Activated T-cell treated with anti-CD3 and anti-CD28 coated beads for 1 hour (primary cell): ENCODE measurements at places on chromosomes 6 and 20.

- no peak for DNase-seq
Measured at GRCh38 chr20:35318502-35319157, 26.4 kb upstream of the FAM83C start.

- DNase-seq, result no peak
Measured at GRCh38 chr6:50272611-50273010, 222.9 kb upstream of the DEFB112 start.

DNA sequence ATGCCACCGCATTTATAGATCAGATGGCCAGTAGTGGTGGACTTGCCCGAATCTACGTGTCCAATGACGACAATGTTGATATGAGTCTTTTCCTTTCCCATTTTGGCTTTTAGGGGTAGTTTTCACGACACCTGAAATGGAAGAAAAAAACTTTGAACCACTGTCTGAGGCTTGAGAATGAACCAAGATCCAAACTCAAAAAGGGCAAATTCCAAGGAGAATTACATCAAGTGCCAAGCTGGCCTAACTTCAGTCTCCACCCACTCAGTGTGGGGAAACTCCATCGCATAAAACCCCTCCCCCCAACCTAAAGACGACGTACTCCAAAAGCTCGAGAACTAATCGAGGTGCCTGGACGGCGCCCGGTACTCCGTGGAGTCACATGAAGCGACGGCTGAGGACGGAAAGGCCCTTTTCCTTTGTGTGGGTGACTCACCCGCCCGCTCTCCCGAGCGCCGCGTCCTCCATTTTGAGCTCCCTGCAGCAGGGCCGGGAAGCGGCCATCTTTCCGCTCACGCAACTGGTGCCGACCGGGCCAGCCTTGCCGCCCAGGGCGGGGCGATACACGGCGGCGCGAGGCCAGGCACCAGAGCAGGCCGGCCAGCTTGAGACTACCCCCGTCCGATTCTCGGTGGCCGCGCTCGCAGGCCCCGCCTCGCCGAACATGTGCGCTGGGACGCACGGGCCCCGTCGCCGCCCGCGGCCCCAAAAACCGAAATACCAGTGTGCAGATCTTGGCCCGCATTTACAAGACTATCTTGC lies 725 bp downstream of the EEF1A1 start:
- peak; percentile 69 for DNase-seq

DNA sequence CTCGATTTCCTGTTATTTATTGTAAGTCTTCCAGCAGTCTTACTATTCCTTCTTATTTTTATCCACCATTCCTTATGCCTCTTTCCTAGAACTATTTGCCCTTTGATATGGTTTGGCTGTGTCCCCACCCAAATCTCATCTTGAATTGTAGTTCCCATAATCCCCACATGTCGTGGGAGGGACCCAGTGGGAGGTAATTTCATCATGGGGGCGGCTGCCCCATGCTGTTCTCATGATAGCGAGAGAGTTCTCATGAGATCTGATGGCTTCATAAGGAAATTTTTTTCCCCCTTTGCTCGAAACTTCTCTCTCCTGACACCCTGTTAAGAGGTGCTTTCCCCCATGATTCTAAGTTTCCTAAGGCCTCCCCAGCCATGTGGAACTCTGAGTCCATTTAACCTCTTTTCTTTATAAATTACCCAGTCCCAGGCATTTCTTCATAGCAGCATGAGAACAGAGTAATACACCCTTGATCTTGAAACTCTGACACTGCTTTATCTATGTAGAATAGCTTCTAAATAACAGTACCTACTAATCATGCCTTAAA lies 48.8 kb downstream of the PLN start:
- no peak for DNase-seq

DNA sequence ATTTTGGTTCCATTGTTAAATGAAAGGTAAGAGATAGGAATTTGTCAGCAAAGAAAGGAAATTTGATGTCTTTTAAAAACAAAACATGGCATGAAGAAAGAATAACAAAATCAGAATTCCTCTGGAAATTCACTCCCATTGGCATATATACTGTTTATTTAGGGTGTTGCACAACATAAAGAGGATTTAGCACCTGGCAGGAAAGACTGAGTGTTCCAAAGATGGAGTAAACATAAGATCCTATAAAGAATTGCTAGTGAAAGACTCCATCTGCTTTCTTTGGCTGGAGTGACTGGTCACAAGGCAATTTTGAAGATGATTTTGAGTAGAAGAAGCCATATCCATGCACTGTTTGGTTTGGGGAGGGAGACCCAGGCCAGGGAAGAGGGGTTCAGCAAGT lies 62.4 kb downstream of the CD24 start:
- DNase-seq, result no peak

GRCh38 chr6:9295644-9296043 lies 860.3 kb upstream of the SLC35B3 start:
- DNase-seq, result no peak

GRCh38 chr20:32493356-32493755 lies 91.8 kb downstream of the NOL4L start:
- DNase-seq, result no peak

DNA sequence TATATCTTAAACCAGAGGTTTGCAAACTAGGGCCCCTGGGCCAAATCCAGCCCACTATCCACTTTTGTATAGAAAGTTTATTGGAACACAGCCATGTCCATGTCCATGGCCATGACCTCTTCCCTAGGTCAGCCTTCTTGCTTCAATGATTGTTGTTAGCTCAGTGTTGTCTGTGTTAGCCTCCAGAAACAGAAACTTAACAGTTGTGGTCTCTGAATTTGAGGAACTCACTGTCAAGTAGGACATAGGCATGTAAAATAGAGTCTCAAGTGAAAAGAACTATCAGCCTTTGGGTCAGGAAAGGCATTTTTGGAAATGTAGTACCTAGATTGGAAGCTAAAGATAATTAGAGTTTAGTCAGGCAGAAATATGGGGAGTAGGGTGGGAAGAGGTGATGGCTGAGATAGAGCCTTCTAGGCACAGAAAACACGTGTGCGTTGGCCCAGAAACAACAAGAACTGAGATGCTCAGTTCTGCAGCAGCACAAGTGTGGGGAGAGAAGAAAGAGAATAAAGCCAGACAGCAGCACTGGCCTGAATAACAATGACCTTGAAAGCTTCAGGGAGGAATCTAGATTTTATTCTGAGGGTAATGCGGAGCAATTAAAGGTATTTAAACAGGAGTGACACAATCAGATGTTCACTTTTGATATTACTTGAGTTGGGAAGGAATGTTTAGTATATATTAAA lies 87.0 kb upstream of the OLIG3 start:
- no peak for DNase-seq

DNA sequence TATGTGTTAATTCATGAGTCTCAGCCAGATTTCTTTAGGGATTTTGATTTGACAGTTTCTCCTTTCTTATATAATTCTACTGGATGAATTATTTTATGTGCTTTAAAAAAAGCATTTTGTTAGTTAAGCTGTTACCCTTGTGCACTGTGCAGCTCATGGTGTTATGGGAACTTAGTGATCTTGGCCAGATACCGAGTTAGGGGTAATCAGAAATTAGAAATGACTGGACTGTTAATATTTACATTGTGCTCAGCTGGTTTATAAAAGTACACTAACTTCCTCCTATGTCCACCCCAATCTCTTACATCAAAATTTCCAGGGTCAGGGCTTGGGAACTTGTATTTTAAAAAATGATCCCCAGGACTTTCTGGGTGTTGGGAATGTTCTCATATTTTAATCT lies 260.0 kb downstream of the ZFAND3 start:
- DNase-seq, result no peak

DNA sequence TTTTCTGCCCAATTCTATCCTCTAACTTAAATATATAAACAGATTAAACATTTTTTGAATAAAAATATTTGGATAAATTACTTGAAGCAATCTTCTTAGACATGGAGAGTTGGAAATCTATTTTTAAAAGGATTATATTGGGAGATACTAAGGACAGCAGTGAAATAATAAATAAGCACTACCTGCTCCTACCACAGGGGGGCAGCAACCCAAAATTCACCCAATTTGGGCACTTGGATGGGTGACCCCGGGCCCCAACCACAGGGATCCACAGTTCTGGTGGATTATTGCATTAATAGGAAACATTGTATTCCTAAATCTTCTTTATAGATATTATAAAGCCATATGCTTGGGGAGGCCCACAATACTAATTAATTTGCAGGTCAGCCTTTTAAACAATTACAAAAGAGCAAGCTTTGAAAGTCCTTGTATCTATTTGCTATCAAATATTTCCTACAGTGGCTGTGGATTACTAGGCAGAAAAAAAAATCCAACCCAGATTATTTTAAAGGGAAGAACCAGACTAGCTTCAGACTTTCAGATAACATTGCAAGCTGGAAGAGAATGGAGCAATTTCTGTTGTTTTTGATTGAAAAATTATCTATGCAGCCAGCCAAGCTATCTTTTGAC lies 66.4 kb upstream of the PDE10A start:
- DNase-seq, result no peak

DNA sequence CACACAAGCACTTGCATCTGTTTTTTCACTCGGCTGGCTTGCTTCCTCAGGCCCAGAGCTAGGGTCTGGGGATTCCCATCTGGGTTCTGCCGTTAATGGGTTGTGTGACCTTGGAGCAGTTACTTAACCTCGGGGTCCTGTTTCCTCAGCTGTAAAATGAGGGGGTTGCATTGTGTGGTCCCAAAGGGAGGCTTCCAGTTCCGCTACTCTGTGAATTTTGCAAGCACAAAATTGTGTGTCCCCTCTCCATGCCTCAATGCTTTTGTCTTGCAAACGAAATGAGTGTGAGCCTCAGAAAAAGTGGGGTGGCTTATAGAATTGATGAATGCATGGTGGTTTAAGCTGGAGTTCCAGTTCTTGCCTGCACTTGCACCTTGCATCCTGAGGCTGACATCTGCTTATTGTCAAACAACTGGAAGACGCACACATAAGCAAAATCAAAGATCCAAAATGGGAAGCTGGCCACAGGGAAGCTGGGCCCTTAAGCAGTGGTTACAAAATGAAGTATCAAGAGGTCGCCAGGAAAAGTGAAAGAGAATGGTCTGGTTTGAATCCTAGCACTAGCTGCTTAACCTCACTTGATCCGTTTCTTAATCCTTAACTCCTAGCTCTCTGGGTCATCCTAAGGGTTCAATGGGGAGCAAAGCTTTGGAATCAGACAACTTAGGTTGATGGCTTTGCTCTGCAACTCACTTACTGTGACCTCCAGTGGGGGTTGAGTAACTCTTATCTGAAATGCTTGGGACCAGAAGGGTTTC lies 490.6 kb downstream of the DHX35 start:
- DNase-seq, result no peak

GRCh38 chr6:24910331-24910960 lies 25.3 kb downstream of the RIPOR2 start:
- peak; percentile 23 for DNase-seq

DNA sequence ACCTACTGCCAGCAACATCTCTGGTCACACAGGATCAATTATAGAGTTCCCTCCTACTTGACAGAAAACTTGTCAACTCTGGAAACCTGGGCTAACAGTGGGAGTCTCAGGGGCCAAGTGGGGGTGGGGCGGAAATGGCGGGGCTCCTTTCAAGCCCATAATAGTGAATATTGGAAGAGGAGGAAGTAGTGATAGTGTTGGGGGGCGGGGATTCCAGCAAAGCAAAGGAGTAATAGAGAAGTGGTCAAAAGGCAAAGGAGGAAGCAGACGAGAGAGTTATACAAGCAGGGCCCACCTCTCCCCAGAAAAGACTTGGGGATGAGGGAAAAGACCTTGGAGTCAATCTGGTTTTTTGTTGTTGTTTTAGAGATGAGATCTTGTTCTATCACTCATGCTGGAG lies 2.1 kb downstream of the DEF6 start:
- DNase-seq, result no peak

DNA sequence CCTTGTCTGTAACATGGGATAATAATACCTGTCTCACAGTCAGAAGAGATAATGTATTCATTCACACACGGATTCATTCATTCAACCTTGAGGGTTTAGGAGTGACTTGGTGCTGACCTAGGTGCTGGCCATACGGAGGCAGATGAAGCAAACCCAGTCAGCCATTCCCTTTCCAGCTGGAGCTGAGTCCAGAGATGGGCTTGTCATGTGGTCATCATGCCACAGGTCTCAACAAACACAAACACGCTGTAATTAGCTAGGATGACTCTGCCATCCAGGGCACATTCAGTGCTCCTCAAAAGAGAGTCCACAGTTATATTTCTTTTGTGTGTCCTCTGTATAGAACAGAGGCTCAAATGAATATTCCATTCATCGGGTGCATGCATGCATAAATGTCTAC lies 19.5 kb upstream of the PRELID3B start:
- no peak for DNase-seq

GRCh38 chr6:55255113-55255512 lies 72.2 kb upstream of the GFRAL start:
- no peak for DNase-seq

GRCh38 chr6:63447134-63447533 lies 125.1 kb upstream of the LOC128125822 start:
- DNase-seq, result no peak

DNA sequence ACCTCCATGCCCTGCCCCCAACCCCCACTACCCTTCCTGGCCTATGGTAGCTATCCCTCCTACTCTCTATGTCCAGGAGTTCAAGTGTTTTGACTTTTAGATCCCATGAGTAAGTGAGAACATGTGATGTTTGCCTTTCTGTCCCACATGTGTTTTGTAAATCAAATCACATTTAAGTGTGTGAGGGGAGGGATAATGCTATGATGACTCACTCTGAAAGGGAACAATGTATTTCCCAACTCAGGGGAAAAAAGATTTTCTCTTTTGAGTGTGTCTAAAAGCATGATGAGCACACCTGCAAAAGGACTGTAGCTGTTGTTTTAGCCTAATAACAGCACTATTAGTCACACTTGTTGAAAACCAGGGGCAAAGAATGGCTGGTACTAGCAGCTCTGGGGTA lies 193.7 kb downstream of the GJA10 start:
- no peak for DNase-seq

- DNase-seq, result no peak
Measured at GRCh38 chr6:132567566-132567965, 2.6 kb upstream of the TAAR6 start.

DNA sequence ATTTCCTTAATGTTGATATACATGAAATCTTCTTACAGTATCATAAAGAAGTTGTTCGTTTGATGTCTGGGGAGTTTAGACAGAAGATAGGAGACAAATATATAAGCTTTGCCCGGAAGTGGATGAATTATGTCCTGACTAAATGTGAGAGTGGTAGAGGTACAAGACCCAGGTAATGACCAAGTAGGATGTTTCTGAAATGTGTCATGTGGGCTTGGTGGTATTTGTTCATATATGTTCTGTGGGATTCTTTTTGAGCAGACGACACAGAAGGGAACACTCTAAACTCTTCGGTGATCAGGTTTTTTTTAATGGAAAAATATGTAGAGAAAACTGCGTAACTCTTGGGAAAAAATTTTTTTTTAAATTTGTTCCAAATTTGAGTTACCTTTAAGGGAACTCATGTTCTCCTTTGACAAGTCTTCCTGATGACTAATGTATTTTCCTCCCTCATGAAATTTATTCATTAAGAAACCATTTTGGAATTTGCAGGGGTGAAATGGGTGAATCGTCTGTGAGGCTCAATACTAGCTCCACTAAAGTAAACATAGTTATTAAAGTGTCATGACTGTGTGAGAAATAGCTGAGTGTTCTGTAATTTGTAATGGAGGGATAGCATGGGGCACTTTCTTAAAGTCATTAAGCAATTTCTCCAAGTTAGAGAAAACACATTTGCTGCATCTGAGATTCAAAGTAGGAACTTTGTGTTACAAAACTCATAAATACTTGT lies 100.6 kb downstream of the MAP3K4 start:
- DNase-seq, result no peak
